ENCODE measurements at places on chromosomes 2 and 18.

DNA sequence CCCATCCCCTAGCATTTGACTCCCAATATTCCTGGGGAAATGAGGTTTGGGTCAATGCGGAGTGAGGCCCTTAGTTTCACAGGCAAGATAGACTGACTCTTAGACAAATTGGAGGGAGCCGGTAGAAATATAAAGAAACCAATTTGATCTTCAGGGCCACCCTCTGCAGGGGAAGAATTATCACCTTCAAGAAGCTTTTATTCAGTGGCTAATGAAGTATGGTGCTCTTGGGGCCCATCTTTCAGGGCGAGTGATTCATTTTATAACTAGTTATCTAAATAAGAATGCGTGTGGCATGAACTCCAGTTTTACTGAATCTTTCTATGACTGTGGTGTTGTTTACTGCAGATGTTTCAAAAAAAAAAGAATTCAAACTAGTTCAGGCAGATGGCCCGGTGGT lies 88.4 kb downstream of the LYPD1 start:
- no peak for DNase-seq

DNA sequence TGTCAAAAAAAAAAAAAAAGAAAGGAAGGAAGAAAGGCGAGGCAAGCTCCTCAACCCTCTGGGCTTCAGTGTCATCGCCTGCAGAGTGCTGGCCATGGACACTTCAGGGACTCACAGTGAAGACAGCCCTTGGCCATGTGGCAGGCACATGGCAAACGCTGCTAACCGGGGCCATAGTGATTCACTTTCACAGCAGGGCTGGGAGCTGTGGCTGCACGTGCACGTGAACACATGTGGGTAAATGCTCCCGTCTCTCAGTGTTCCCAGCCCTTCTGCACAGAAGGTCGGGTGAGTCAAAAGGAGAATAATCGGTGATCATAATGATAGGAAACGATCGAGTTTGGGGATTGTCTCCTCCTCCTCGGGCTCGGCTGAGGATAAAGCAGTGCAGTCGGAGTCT lies 46.1 kb upstream of the UBE2F start:
- DNase-seq: no peak

GRCh38 chr2:127486247-127487058 lies 39.8 kb downstream of the IWS1 start:
- DNase-seq: no peak

- DNase-seq: peak; percentile 76
These were observed 25.7 kb upstream of the FAM178B start for GRCh38 chr2:97011977-97012569.

DNA sequence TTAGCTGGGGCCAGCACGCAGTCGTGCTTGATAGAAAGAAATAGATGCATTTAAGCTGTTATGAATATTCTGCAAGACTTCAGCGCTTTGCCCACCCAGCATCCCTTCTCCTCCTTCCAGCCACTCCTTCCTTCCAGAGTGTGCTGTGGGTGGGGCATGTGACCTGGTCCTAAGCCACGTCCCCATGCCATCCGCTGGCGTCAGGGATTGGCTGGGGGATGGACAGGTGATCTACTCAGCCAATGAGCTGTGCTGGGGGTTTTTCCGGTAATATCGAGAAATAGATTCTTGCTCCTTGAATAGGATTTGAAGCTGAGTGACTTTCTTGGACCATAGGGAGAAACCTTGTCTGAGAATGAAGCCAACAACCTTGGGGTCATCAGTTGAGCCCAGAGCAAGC lies 4.8 kb upstream of the ZAP70 start:
- no peak for DNase-seq

Data from SK-MEL-5 (cell line).